Epithelial cell of esophagus (primary cell): ENCODE measurements at places on chromosomes 13 and 19.

GRCh38 chr13:45941261-45941660 lies 89.7 kb upstream of the SIAH3 start:
- DNase-seq, result no peak

DNA sequence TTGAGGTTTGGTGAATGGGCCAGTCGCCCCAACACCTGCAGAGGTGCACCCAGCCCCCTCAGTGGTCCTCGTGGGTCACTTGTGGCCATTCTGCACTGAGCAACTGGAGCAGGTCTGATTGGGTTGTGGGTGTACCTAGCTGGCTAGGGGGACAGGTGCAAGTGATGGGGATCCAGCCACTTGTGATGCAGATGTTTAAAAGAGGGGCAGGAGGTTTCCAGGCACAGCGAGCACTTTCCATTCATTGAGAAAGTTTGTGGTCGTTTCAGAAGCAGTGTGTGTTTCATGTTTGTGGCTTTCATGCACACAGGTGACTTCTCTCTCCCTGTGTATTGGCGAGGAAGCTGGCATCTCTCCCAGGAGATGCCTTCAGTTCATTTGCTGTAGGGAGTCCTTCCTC lies 34.7 kb downstream of the TSSK6 start:
- no peak for DNase-seq

GRCh38 chr19:46599716-46600373 lies 1.3 kb upstream of the CALM3 start:
- DNase-seq, result no peak

- DNase-seq, result peak; percentile 4
Observed at GRCh38 chr13:45950386-45951000, 98.9 kb upstream of the SIAH3 start.

GRCh38 chr13:32080328-32080744 lies 48.8 kb downstream of the FRY start:
- no peak for DNase-seq

DNA sequence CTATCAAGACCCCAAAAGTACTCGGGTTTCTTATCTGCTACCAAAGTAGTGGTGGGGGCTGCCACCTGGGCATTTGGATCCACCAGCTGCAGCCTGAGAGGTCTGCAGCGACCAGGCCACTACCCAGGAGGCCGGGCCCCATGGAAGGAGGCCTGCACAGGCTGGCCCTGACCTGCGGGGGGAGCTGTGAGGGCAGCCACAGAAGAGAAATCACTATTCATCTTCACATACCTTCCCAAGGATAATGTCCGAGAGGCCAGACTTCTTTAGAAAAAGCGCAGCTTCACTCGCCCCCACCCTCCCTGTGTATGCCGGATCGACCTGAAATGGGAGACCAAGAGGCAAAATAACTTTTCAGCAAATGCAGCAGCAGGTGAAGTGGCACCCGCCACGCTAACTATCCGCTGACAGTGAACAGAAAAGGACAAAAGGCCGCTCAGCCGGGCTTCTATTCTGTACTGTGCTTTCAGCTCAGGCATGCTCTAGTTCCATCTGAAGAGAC lies 30.1 kb downstream of the EPS15L1 start:
- DNase-seq, result peak; percentile 26

GRCh38 chr19:50724522-50725217 lies 1.5 kb downstream of the CLEC11A start:
- peak; percentile 85 for DNase-seq

DNA sequence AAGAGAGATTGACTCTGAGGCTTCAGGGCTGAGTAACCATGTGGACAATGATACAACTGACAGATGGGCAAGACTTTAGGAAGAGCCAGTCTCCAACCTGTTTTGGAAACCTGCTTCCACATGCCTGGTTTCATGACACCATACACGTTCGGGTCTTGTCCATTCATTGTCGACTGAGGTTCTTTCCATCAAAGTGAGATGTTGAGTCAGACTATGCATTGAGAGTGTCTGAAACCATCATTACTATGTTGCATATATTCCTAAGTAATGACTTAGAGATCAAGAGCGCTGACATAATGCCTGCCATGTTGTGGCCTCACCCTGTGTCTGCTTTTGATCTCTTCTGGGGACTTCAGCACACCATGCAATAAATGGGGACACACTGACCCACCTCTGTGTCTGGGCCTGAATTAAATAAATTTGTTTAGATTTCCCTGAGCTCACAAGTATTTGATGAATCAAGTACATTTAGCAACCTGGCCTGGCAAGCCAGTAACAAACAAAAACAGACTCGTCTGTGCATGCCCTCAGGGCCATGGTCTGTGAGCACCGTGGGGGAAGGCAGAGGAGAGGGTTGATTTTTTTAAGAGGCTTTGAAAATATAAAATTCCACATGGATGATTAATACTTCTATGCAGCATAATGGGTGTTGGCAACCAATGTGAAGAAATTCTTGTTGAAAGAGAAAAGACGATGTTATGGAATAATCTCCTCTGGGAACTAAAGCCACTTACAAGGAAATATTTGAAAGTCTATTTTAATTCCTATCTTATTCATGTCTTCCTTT lies 49.9 kb upstream of the UBAC2 start:
- DNase-seq, result peak; percentile 99

DNA sequence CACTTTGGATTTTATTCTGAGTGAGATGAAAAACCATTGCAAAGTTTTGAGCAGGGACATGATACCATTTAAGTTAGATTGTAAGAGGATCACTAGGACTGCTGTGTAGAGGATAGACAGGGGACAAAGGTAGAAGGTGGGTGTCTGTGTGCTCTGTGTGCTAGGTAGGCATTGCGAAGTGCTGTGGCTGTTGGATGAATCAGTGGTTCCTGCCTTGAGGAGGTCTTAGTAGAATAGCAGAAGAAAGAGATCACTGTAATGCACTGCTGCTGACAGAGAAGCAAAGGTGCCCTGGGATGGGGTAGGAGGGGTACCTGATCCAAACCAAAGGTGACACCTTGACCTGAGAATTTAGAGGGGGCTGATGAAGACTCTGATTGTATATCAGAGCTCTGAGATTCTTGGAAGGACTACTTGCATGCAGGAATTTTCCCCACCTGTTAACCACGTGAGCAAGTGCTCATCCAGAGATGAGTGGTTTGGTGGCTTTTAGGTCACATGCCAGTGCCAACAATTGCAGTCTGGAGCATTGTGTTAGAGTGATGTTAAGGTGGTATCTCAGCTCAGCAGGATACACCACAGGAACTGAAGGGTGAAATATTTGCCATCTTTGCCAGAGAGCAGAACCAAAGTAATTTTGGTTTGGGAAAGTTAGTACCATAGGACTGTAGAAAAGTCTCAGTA lies 10.8 kb downstream of the WASF3 start:
- DNase-seq, result no peak

- DNase-seq, result peak; percentile 11
Observed at GRCh38 chr13:36352350-36352749, 6.2 kb upstream of the SPART start.

- DNase-seq, result no peak
Observed at GRCh38 chr19:4115050-4115817, 8.7 kb downstream of the MAP2K2 start.

DNA sequence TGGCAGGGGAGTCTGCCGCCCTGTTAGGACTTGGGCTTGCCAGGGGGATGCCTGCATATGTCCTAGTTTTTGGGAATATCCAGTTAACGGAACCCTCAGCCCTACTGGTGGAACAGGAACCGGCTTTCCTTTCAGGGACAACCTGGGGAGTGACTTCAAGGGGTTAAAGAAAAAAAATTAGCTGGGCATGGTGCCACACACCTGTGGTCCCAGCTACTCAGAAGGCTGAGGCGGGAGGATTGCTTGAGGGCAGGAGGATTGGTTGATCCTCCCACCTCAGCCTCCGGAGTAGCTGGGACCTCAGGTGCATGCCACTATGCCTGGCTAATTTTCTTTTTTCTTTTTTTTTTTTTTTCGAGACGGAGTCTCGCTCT lies 22.5 kb downstream of the LDLR start:
- no peak for DNase-seq

- DNase-seq, result no peak
Observed at GRCh38 chr19:10809651-10810285, 26.2 kb downstream of the TMED1 start.

- no peak for DNase-seq
Observed at GRCh38 chr19:44744871-44745332, 3.6 kb upstream of the BCL3 start.

- DNase-seq, result no peak
Observed at GRCh38 chr19:41452584-41453275, 9.8 kb downstream of the ERICH4 start.

GRCh38 chr19:30719189-30719998 lies 347.2 kb downstream of the ZNF536 start:
- DNase-seq, result peak; percentile 23

DNA sequence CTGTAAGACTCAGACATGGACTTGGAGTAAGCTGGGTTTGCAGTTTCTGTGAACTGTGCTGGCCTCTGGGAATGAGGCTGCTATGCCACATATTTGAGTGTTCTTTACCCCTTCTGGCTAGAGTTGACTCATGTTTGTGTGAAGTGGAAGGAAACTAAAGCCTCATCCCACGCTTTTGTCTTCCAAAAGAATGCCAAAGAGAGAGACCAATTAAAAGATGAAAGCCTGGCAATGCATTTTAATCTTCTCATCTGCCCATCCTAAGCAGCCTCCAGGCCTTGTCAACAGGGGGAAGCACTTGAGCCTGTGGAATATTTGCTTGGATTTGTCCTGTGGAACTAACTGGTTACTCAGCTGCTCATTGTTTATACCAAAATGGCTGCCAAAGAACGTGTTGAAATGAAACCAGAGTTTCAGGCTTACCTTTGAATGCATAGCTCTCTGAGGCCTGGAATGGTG lies 49.1 kb downstream of the LMO7 start:
- peak; percentile 91 for DNase-seq

GRCh38 chr13:76383676-76384461 lies 502.3 kb downstream of the KCTD12 start:
- DNase-seq, result peak; percentile 81

GRCh38 chr13:108957369-108958012 lies 328.1 kb downstream of the MYO16 start:
- DNase-seq, result peak; percentile 89

- no peak for DNase-seq
Observed at GRCh38 chr19:32265995-32266394, 79.4 kb upstream of the ZNF507 start.

GRCh38 chr13:66503890-66504289 lies 726.2 kb downstream of the PCDH9 start:
- peak; percentile 79 for DNase-seq

DNA sequence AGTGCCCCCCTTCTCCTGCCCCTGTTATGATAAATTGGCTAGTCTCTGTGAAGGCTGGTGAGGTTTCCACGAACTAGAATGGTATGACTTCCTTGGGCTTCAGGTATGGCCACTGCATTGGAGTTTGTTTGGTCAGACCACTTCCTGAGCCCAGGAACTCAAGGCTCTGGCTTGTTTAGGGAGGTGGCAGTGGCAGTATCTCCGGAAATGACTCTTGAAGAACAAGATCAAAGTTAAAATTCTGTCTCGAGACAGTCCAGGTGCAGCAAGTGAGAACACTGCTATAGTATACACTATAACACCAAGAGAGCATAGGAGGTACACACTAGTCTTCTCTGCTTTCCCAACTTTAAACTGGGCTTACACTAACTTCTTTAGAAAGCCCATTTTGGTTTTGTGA lies 309.1 kb downstream of the KLF12 start:
- no peak for DNase-seq

DNA sequence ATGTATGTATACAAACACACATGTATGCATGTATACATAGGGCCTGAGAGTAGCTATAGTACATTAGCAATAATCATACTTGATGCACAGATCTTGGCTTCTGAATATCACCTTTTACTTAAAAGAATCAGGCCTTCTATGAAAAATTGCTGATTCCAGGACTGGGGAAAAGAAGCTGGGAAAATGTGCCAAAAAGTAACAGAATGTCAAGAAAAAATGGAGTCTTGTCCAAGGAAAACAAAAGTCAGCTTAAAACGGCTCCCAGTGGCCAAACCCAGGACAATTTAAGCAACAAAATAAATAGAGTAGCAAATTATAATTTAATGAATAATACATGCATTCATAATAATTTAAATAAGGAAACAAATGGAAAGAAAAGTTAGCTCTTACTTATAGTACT lies 2104.9 kb downstream of the PCDH9 start:
- no peak for DNase-seq

DNA sequence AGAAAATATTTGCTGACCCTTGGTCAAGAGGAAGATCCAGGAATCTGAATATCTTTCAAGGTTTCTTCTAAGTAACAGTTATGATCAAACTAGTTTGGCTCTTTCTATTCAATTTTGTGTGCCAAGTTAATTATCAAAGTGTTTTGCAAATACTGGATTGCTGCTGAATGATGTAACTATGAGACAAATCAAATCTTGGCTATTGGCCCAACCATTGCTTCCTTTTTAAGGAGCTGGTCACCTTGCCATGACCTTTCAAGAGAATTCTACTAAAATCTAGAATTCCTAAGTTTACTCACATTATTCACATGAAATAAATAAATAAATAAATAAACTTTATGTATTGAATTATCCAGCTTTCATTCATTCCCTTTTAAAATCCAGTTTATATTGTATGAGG lies 371.8 kb downstream of the SLITRK6 start:
- DNase-seq, result peak; percentile 18

DNA sequence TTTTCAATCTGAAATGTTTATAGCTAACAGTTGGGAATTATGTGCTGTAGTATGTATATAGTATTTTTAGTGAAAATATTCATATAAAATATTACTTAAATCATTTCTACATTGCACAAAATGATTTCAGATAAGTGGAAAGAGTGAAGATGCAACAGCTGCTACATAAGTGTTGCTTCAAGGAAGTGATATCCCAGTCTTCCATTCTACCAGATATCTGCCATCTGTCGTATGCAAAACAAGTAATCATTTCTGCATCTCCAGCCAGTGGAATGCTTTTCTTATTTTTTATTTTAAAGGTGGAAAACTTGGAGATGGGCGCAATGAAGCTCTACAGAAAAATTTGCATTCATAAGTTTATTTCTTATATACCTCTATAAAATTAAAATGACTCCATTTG lies 152.5 kb upstream of the MAB21L1 start:
- no peak for DNase-seq

GRCh38 chr19:9456018-9456689 lies 20.8 kb upstream of the ZNF266 start:
- no peak for DNase-seq

GRCh38 chr13:41909506-41909905 lies 51.4 kb downstream of the VWA8 start:
- peak; percentile 87 for DNase-seq

DNA sequence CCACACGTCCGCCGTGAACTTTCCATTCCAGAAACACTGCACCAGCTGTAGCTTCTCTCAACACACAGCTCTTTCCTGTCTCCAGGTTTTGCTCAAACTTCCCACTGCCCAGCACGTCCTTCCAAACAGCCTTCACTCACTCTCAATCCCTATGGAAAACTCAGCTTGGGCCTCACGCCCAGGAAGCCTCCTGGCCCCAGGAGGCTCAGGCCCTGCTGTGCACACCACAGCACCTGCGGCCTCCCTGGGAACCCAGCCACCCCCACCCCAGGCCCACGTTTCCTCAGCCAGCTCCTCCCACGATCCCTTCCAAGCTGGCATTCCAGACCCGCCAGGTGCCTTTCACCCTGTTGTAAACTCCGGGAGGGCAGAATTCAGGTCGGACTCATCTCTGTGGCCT lies 35.2 kb downstream of the C13orf46 start:
- DNase-seq, result no peak
